Muscle of back (tissue), 13 donors: ENCODE measurements at places on chromosomes 4 and X. TPM values are rescaled to one million over a fixed set of nuclear protein-coding genes. Genes with fewer than 3 reads are reported as not detected.

TMPRSS11D gene
- not detected for polyA plus RNA-seq

TMSB4X gene
- 1,649 TPM for polyA plus RNA-seq

HTN3 gene
- not detected for polyA plus RNA-seq

TMPRSS11F gene
- polyA plus RNA-seq, result 0.13 TPM

BST1 gene
- polyA plus RNA-seq, result 4.3 TPM

SAGE1 gene
- not detected for polyA plus RNA-seq

KLF8 gene
- 4.6 TPM for polyA plus RNA-seq
